ENCODE measurements at places on chromosomes 7 and 10.

- DNase-seq = no peak
Measured at GRCh38 chr7:29606287-29606721, 42.7 kb downstream of the PRR15 start.

DNA sequence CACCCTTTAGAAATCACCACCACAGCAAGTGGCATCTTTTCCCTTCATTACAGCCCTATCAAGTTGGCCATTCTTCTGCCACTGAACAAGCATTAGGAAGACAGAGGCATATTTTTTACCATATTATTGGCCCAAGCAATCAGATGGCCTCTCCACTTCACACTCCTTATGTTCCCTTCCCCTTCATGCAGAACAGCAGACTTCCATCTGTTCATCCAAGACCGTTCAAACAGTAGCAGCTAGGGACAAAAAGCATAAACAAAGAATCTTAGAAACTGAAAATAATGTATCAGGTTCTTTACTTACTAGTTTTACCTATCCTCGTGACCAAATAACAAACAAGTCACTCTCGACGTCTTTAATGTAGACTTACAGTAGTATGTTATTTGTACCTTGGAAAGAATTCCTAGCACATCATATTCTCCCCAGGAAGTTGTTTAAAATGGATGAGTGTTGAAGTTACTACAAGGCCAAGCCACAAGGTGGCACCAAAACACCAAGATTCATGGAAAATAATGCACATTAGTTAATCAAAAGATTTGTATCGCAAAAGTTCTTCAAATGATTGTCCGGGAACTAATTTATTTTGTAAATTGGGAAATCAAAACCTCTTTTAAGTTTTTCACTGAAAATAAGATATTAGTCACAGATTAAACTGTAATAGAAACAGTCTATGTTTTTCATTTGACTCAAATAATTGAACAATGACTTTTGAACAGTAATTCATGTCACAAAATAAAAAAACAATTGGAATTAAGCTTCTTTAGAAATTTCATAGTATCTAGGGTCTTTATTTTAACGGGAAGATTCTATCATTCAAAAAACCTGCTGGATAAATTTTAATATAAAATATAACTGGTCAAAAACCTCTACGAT is 112.1 kb downstream of the VPS41 start:
- peak; percentile 85 for DNase-seq

DNA sequence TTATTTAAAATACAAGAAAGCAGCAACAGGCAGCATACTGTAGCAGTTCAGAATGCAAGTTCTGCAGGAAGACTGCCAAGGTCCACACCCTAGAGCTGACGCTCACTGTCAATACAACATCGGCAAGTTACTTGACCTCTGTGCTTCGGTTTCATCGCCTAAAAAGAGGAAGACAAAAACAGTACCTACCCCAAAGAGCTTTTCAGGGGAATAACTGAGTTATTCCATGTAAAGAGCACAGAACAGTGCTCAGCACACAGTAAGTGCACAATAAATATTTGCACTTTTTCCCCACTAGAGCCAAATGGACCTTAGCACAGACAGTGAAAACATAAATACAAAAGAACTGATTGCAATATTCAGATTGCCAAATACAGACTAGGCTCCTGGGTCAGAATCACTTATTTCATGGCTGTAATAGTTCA is 88.6 kb downstream of the USP6NL start:
- DNase-seq = no peak

DNA sequence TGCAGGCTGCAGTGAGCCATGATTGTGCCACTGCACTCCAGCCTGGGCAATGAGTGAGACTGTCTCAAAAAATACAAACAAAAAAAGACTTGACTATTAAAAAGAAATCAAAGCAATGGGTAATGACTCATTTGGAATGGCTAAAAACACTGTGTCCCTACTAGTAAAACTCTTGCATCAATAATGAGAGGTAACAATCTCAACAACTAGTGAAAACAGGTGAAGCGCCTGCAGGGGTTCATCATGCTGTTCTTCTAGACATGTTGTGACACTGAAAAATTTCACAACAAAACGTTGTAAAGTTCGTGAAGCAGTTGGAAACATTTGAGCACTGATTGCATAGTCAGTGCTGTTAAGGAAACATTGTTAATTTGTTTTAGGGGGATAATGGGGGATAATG is 26.9 kb upstream of the SLC29A4 start:
- DNase-seq = no peak

DNA sequence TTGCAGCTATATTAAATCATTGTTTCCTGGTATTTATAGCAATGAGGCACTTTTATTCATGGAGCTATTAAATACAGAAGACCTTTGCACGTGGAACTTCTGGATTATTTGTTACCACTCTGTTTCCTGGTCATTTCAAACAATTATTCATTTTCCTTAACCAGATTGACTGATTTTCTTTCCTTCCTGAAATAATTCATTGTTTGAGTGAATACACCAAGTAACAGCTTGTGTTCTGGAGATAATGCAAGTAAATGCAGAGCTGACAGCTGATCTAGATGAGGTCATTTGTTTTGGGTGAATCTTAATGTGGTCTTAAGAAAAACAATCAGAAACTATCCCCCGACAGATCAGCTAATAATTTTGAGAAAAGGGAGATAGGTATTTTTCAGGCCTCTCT is 497.7 kb downstream of the KIF20B start:
- no peak for DNase-seq

DNA sequence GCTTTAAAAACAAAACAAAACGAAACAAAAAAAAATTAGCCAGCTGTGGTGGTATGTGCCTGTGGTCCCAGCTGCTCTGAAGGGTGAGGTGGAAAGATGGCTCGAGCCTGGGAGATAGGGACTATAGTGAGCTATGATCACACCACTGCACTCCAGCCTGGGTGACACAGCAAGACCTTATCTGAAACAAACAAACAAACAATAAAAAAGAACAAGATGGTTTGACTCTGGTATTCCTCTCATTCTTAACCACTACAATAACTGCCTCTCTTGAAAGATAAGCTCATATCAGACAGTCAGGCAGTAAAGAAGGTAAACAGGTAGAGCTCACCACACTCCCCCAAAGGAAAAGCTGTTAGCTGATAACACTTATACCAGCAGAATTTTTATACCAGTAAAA is 14.1 kb upstream of the DUSP5 start:
- no peak for DNase-seq

DNA sequence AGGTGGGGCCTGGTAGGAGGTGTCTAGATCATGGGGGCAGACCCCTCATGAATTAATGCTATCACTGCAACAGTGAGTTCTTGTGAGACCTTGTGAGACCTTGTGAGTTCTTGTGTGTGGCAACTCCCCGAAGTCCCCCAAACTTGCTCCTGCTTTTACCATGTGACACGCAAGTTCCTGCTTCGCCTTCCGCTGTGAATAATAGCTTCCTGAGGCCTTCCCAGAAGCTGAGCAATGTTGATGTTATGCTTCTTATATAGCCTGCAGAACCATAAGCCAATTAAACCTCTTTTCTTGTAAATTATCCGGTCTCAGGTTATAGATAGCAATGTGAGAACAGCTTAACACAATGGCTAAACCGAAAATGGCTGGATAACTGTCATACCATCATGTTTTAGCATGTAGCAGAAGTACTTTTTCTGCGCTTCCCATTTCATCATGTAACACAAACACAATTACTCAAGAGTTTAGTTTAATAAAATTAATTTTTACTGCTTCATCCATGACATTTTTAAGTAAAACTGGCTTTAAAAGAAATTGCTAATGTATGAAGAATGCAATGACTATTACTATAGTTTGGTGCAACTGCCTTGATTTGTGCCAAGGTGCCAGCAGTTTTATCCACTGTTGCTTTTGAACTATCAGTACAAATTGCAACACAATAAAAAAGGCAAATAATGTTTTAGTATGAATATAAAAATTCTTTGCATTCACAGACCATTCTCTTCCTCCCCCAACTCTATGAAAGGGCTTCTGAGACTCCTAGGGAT is 87.7 kb upstream of the TMEM168 start:
- no peak for DNase-seq

DNA sequence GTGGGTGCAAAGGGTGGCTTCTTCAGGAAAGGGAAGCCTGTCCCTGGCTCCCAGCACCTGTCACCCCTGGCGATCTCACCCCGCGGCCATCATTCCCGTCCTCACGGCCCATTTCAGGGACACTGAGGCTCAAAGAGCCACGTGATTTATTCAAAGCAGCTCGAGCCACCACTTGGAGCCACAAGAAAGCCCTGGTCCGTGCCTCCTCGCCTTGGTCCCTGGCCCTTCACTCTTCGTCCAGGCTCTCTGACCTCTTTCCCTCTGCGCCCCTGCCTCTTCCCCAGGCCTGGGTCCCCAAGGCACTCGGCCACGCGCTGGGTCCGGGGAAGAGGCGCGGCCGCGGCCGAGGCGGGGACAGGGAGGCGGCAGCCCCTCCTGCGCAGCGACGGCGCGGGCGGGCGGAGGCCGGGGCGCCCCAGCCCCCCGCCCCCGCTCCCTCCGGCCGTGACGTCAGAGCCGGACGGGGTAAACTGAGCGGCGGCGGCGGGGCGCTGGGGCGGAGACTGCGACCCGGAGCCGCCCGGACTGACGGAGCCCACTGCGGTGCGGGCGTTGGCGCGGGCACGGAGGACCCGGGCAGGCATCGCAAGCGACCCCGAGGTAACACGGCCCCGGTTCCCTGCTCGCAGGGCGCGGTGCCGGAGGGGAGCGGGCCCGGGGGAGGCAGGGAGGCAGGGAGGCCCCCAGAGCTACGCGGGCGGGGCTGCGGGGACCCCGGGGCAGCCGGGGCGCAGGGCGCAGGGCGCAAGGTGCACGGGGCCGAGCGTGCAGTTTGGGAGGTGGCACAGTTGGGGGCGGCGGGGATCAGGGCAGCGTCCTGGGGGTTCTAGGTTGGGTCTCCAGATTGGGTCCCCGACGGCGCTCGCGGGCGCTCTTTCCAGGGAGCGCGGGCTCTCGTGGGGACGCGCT is at the start of gene SLC18A2:
Gene SLC18A2, plus strand, starts transcription at position 494 of the 909 bp plus-strand sequence. CDS start 580 bp downstream, outside the sequence.
- DNase-seq = no peak

DNA sequence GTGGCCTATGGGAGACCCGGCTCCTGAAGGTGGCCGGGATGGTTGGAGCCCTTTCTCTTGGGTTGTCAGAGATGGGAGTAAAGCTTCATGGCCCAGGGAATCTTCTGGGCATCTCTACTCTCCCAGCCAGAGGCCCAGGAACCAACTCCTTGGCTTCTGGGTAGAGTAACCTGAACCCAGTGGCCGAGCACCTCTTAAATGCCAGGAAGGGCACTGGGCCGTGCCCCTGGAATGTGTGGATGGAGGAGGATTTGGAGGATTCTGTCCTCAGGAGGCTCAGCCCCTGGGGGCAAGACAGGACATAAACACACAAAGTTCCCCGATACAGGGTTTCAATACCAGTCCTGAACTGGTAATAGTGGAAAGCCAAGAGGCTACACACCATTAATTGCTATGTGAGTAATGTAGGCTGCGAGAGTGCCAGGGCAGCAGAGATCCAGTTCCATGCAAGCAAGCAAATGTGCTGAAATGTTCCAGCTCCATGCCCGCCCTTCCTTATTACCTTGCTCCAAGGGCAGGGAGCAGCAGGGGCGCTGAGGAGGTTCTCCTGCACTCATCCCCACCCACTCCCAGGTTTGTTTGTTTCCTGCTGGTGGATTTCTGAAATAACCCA is 1.2 kb downstream of the PALD1 start:
- no peak for DNase-seq

Measured in pons (tissue), 1 donor.